ENCODE measurements at places on chromosomes 3 and 15. TPM values are rescaled to one million over a fixed set of nuclear protein-coding genes. Genes with fewer than 3 reads are reported as not detected.

Gene PRICKLE2
- total RNA-seq, result 1.4 TPM

Gene PLOD2
- total RNA-seq, result not detected

Gene CD47
- total RNA-seq, result 259 TPM

Gene PLSCR2
- 0.61 TPM for total RNA-seq

Gene GUCA1C
- not detected for total RNA-seq

Gene TPRG1
- 0.41 TPM for total RNA-seq

Gene SLC51B
- total RNA-seq, result not detected

Gene A4GNT
- total RNA-seq, result not detected
